GM23248 (cell line): ENCODE measurements at places on chromosomes 5 and 9. TPM values are rescaled to one million over a fixed set of nuclear protein-coding genes. Genes with fewer than 3 reads are reported as not detected.
A peak's percentile ranks its signal among the peaks of the same experiment; 100 is the strongest.

SPATA31C1 gene
- not detected in 2 replicates for total RNA-seq

NAIP gene
- total RNA-seq = 3.4 and 6.3 TPM in 2 replicates

PIP5KL1 gene
- 5.5 and 16.6 TPM in 2 replicates for total RNA-seq

DNA sequence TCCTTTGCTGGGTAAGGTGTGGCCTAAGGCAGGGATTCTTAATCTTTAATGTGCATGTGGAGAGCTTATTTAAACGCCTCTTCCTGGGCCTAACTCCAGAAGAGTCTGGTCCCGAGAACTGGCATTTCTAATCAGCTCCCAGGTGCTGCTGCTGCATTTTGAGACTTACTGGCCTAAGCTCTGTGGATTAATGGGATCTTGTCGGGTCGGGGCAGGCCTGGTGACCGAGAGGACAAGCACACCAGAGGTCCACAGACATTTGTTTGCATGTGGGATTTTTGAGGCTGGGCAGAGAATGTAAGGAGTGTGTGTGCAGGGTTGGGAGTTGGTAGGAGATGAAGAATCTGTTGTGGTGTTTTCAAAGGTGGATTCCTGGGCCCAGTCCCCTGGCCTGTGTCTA is 95.0 kb upstream of the DAP start:
- no peak for DNase-seq

DNA sequence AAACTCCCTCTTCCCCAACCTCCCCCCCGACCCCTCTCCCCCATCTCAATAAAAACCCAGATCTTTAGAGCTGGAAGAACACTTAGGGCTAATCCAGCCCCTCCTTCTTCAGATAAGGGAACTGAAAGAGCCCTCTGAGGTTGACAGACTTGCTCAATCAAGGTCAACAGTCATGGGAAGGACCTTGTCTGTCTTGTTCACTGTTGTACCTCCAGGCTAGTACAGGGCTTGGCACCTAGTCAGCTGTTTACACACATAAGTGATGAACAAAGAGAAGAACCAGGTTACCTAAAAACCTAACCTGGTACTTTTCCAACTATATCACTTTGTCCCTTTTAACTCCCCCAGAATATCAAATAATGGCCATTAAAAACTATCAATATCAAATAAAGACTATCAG is 2.4 kb downstream of the TTC39B start:
- DNase-seq = no peak

SSBP2 gene
- total RNA-seq = 22.0 and 25.5 TPM in 2 replicates

GRCh38 chr5:77563475-77563874 is 71.4 kb upstream of the WDR41 start:
- DNase-seq = no peak

GRCh38 chr9:27541740-27542139 is 12.1 kb upstream of the MOB3B start:
- DNase-seq = no peak

DNA sequence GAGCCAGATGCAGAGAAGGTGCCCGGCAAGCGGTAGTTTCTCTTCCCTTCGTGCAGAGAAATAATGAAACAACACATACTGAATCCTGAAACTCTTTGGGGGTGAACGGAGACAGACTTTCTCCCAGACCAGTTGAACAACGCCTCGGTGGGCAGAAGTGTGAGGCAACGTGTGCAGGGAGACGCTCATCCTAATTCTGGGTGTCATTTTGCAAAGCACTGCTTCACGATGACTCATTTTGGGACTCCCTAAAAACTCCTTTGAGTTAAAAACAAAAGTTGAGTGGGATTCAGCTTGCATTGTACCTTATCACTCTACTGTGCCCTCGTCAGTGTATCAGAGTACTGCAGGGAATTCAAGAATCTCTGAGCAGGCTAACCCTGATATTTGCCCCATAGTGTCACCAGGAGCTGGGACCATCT is 3.5 kb upstream of the NEK6 start:
- DNase-seq = no peak

ZNF483 gene
- 0.25 and 0.32 TPM in 2 replicates for total RNA-seq

DNA sequence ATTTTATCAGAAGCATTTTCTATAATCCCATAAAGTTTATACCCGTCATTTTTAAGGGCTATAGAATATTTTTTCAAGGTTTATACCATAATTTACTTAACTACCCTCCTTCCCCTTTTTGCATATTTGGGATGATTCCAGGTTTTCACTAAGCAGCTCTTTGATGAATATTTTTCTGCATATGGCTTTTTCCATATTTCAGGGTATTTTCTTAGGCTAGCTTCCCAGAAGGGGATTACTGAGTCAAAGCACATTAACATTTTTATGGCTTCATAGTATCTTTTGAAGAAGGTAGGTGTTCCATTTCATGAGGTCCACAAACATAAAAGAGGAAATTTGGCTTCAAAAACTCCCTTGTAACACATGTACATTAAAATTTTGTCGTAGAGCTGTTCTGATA is 14.6 kb upstream of the COL15A1 start:
- DNase-seq = no peak

DNA sequence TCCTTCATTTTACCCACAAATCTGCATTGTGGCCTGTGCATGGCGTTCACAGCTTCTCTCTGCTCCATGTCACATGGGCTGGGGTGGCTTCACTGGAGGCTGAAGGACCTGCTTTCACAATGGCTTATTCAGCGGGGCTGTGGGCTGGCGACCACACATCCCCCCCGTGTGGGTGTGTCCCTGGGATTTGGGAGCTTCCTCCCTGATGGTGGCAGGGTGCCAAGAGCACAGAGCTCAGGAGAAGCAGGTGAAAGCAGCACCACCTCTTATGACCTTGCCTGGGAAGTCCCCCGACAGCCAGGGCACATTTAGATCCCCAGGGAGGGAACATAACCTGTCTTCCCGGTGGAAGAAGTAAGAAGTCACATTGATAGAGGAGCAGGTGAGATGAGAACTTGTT is 5.0 kb upstream of the MED10 start:
- no peak for DNase-seq

DNA sequence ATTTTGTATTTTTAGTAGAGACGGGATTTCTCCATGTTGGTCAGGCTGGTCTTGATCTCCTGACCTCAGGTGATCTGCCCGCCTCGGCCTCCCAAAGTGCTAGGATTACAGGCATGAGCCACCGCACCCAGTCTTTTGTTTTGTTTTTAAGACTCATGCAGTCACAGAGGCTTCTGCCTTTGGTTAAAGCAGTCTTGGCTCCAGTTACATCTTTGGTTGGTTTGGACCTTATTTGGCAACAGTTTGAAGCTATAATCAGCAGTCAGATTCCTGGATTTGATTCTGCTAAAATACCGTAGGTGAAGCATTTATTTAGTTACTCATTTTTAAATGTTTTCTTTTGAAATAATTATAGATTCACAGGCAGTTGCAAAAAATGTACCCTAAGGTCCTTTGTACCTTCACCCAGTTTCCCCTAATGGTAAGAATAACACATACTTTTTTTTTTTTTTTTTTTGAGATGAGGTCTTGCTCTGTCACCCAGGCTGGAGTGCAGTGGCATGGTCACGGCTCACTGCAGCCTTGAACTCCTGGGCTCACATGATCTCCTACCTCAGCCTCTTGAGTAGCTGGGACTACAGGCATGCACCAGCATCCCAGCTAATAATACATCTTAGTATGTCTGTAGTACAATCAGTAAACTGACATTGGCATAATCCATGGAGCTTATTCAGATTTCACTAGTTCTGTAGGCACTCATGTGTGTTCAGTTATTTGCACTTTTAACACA is 15.7 kb downstream of the USP20 start:
- DNase-seq = no peak

DNA sequence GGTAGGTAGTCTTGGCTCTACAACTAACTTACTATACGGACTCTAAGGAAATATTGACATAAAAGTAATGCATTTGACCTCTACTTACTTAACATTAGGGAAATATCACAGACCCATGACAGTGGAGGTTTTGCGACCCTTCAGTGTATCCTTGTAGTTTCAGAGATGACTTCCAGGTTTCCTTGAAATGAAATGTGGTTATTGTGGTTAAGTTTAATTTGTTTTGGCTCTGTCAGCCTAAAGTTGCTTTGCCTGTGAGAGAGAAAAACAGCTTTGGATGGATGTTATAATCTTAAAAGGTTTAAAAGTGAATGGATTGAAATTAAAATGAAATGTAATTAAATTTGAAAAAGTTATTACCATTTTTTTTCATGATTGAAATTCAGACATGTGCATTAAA is 42.9 kb downstream of the LRRTM2 start:
- peak; percentile 38 for DNase-seq

GRCh38 chr9:77648234-77649108 is at the start of gene GNA14:
GNA14 (minus strand) TSS chr9:77648322; CDS start chr9:77647793, 529 bp downstream.
- peak; percentile 21 for DNase-seq

DNA sequence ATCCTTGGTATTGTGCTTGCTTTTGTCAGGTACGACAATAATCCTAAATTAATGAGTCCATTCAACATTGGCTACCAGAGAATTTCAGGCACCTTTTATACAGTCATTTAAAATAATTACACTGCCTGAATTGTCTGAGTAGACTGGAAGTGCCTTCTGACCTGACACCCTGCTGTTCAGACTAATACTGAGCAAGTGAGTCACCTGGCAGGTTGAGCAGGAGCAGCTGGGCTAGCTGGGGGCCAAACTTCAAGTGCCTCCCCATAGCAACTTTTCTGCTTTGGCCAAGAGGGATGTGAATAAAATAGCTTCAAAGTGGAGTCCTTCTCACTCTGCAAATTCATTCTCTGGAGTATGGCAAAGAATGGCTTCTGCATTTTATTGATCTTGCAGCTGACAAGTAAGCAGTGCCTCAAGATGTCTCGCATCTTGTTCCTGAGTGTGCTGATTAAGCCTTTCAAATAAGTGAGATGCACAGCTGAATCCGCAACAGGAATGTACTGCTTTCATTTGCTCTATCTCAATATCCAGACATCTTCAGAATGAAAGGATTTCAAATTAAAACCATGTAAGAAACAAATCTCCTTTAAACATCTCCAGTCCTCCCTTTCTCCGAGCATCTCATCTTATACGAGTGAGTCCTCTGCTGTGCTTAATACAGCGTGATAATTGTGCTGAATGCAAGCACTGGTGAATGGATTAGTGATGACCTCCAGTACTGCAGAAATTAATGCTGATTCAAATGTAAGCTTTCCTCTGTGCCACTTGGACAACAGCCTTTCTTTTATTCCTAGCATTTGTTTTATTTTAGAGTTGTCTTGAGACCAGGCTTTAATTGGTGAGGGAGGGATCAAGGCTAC is 271.2 kb downstream of the EDIL3 start:
- peak; percentile 7 for DNase-seq

- no peak for DNase-seq
Observed at GRCh38 chr9:87425202-87425601, 72.5 kb upstream of the DAPK1 start.

- peak; percentile 38 for DNase-seq
Observed at GRCh38 chr5:154967421-154968024, 26.6 kb downstream of the MRPL22 start.

- peak; percentile 96 for DNase-seq
Observed at GRCh38 chr5:167934551-167934971, 356.9 kb upstream of the WWC1 start.

DNA sequence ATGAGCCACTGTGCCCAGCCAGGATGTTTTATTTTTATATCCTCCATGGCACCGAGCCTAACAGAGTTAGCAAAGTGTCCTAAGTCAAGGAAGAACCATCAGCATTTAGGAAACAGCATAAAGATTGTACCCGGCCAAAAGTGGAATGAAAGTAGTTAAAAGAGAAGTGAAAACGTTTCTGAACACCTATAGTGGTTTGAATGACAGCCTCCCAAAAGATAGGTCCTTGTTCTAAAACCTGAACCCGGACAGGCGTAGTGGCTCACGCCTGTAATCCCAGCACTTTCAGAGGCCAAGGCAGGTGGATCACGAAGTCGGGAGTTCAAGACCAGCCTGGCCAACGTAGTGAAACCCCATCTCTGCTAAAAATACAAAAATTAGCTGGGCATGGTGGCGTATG is 37.4 kb downstream of the ZFAND5 start:
- DNase-seq = no peak

PCDHGA6 gene
- total RNA-seq = 5.4 and 5.8 TPM in 2 replicates

GRCh38 chr9:69168709-69169217 is 5.3 kb upstream of the TJP2 start:
- peak; percentile 61 for DNase-seq

ANKRD34B gene
- total RNA-seq = not detected in 2 replicates

TLN1 gene
- total RNA-seq = 527 and 566 TPM in 2 replicates

DNA sequence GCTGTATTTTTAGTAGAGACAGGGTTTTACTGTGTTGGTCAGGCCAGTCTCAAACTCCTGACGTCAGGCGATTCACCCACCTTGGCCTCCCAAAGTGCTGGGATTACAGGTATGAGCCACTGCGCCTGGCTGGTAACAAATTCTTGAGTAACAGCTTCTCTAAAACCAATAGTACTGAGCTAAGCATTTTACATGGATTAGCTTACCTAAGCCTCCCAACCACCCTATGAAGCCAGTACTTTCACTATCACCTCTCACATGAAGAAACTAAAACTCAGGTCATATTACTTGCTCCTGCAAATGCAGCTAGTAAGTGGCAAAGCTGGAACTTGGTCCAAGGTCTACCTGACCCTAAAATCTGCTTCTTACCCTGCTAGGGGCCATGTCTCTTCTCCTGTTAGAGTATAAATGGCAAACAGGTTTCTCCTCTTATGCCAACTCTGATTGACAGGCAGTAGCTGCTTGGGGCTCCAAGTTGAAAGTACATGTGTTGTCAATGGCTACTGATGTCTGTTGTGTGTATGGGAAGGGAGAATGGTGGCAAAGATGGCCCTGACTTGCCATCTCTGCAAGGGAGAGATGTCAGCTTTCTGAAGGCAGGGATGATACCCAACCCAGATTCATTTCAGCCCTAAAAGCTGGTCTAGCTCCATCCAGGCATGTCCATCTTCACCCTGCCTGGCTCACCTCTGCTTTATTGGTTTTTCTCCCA is 4.0 kb downstream of the PHF19 start:
- DNase-seq = no peak

DNA sequence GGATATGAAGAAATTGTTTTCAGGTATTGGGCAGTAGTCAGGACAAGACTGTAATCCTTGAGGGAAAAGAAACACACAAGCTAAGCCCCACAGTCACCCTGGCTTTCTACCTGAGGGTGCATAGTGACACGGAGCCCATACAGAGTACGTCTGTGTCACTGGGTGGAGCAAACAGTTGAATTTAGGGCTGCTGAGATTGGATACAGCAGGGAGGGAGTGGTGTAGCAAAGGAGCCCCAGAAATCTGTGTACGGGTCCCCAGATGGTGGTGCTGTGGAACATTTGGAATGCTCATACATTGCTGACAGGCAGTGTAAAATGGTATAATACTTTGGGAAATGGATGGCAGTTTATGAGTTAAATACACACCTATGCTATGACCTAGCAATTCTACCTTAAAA is 5.1 kb downstream of the TRMT10B start:
- no peak for DNase-seq

GRCh38 chr9:95494022-95494415 is 22.8 kb downstream of the PTCH1 start:
- DNase-seq = no peak

DNA sequence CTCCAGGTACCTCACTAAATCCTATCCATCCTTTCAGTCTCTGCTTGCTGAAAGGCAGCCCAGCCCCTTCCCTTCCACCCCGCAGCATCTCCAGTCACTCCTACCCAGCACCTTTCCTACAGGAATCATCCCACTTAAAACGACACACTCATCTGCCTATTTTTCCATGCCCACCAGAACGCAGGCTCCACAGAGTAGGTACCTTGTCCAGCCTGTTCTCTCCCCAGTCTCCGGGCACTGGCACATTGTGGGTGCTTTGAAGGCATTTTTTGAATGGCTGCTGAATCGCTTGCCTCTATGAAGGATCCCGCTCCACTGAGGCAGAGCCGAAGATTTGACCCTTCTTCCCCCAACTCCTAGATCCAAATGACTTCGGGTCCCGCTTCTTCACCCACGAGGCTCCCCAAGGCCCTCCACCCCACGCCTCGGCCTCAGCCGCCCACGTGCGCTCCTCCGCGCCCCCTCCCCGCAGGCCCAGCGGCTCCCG is 15.6 kb downstream of the LHX6 start:
- DNase-seq = no peak

GMCL2 gene
- not detected in 2 replicates for total RNA-seq

- DNase-seq = peak; percentile 55
Observed at GRCh38 chr9:26310294-26310693, 582.3 kb downstream of the CAAP1 start.
